Smooth muscle cell of the pulmonary artery (primary cell): ENCODE measurements at places on chromosomes 6 and 20. TPM values are rescaled to one million over a fixed set of nuclear protein-coding genes. Genes with fewer than 3 reads are reported as not detected.

DLL1 gene
- total RNA-seq, result 0.30 and 0.78 TPM in 2 replicates

HLA-DPA1 gene
- total RNA-seq, result 0.17 and 3.8 TPM in 2 replicates

SEMG1 gene
- total RNA-seq, result not detected in 2 replicates

SCRT2 gene
- not detected in 2 replicates for total RNA-seq

CPNE1 gene
- total RNA-seq, result 103 and 159 TPM in 2 replicates

WFDC10A gene
- not detected in 2 replicates for total RNA-seq
